ENCODE measurements at places on chromosomes 2 and 18. TPM values are rescaled to one million over a fixed set of nuclear protein-coding genes. Genes with fewer than 3 reads are reported as not detected.

- no peak for DNase-seq
- H3K4me3 ChIP-seq, result no peak overlapping the region
- no peak overlapping the region for H3K27ac ChIP-seq
Measured at GRCh38 chr2:179588486-179589145, 272.8 kb downstream of the ZNF385B start.

DNA sequence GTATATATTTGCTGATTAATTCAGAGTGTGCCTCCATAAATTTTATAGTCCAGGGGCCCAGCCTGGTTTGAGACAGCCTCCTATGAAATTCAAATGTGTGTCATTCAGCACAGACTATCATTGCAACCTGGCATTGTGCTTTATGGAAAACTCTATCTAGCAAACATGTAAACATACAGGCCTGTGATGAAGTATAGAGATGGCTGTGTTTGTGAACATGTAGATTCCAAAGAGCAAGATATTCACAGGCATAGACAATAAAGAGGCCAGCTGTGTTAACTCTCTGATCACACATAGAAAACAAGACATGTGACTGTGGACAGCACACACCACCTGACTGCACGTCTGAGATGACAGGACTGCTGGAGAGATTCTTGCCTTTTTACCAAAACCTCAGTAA is 297.9 kb downstream of the EN1 start:
- H3K36me3 ChIP-seq, result no peaks in the 10 kb centered on the region
- H3K4me3 ChIP-seq, result no peak overlapping the region
- DNase-seq, result no peak
- H3K27ac ChIP-seq, result no peak overlapping the region
- no peaks in the 10 kb centered on the region for H3K27me3 ChIP-seq

- H3K36me3 ChIP-seq, result no peaks in the 10 kb centered on the region
- H3K4me1 ChIP-seq, result peaks cover 15% of the 10 kb centered on the region
- no peak overlapping the region for H3K4me3 ChIP-seq
- peak; percentile 64 for DNase-seq
- H3K27me3 ChIP-seq, result no peaks in the 10 kb centered on the region
Measured at GRCh38 chr2:226647621-226648518, 151.8 kb downstream of the IRS1 start.

GRCh38 chr2:176096986-176097819 is 2.4 kb upstream of the HOXD12 start:
- H3K4me3 ChIP-seq, result peak overlapping the region; percentile 41
- H3K36me3 ChIP-seq, result no peaks in the 10 kb centered on the region
- DNase-seq, result peak; percentile 90
- H3K4me1 ChIP-seq, result peaks cover 35% of the 10 kb centered on the region

DNA sequence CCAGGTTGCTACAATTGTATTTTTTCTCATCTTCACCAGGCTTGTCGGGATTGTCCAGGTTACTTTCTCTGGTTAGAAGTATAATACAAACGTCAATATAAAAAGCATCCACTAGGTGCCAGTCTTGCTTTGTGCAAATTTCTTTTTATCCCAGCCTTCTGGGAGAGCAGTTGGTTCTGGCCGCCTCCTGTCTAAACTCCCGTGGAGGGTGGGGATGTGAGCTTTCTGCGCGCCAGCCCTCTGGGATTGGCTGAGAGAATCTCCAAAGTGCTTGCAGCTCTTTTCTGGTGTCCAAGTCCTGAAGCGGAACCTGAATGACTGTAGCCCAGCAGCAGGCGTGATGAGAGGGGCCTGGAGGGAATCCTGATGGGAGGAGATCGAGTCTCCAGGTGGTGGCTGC is 22.4 kb upstream of the TOGARAM2 start:
- DNase-seq, result no peak
- H3K27ac ChIP-seq, result no peak overlapping the region
- no peaks in the 10 kb centered on the region for H3K27me3 ChIP-seq
- peaks cover 5% of the 10 kb centered on the region for H3K4me1 ChIP-seq
- H3K4me3 ChIP-seq, result no peak overlapping the region

DNA sequence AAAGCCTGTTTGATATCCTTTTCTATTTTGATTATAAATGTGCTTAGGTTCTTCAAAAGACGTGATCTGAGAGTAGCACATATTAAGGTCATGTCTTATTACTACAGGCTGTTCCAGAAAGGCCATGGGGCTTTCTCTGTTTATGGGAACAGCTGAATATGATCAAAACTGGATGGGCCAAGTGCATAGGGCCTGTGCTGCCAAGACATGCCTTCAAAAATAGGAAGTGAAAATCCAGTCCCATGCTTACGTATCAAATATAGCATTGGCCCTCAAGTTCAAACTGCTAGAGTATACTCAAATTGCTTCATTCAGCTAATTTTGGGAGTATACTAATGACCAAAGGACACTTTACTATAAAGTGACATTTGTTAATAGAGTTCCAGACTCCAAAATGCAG is 24.1 kb downstream of the SLC25A52 start:
- DNase-seq, result no peak
- no peaks in the 10 kb centered on the region for H3K36me3 ChIP-seq
- H3K27me3 ChIP-seq, result no peaks in the 10 kb centered on the region
- H3K4me3 ChIP-seq, result no peak overlapping the region
- no peak overlapping the region for H3K27ac ChIP-seq

- H3K27me3 ChIP-seq, result no peaks in the 10 kb centered on the region
- DNase-seq, result no peak
- H3K36me3 ChIP-seq, result no peaks in the 10 kb centered on the region
- peaks cover 13% of the 10 kb centered on the region for H3K4me1 ChIP-seq
- H3K27ac ChIP-seq, result peak overlapping the region; percentile 37
Measured at GRCh38 chr18:22504251-22505030, 86.7 kb upstream of the CTAGE1 start.

The CPO gene
- not detected for total RNA-seq

GRCh38 chr2:233271693-233272092 is 20.2 kb downstream of the ATG16L1 start:
- no peaks in the 10 kb centered on the region for H3K4me1 ChIP-seq
- H3K27ac ChIP-seq, result peak overlapping the region; percentile 58
- H3K36me3 ChIP-seq, result peaks cover 58% of the 10 kb centered on the region
- no peak overlapping the region for H3K4me3 ChIP-seq
- no peak for DNase-seq

The RBM44 gene
- 2.1 TPM for total RNA-seq
